ENCODE measurements at places on chromosomes 1 and 21. TPM values are rescaled to one million over a fixed set of nuclear protein-coding genes. Genes with fewer than 3 reads are reported as not detected.

The NBPF4 gene
- total RNA-seq, result 0.10 TPM

DNA sequence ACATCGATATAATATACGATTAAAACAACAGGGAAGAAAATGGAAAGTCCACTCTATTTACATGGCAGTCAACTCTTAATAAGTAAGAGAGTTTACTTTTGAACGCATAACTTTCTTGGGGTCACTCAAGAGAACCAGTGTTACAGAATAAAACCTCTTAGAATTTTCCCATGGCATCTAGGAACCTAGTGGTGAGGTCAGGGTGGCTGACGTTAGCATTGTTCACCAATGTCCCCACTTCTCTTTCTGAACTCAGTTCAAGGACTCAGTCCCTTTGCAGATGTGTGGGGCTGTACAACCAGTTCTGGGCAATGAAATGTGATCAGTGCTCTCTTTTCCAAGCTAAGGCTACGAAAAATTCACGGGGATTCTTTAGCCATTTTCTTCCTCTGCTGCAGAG is 2.6 kb upstream of the RNF2 start:
- DNase-seq, result no peak

- DNase-seq, result no peak
These were observed 17.8 kb upstream of the BECN2 start for GRCh38 chr1:241939798-241940197.

The GUCA2A gene
- not detected for total RNA-seq

The ICOSLG gene
- total RNA-seq, result 0.59 TPM

GRCh38 chr1:21804536-21804935 is 7.5 kb upstream of the LDLRAD2 start:
- DNase-seq, result no peak

The FNDC5 gene
- total RNA-seq, result 44.9 TPM

GRCh38 chr21:27647401-27647800 is 680.5 kb upstream of the ADAMTS5 start:
- DNase-seq, result no peak

GRCh38 chr1:201899683-201900429 is 11.2 kb downstream of the SHISA4 start:
- no peak for DNase-seq

- no peak for DNase-seq
These were observed 51.8 kb downstream of the FBXO2 start for GRCh38 chr1:11602424-11602823.

- no peak for DNase-seq
These were observed 34.9 kb downstream of the ELK4 start for GRCh38 chr1:205596876-205597275.

The MGST3 gene
- total RNA-seq, result 172 TPM

- DNase-seq, result no peak
These were observed 19.4 kb downstream of the PRPF38A start for GRCh38 chr1:52423771-52424170.

GRCh38 chr1:8763888-8764287 is 53.6 kb downstream of the RERE start:
- DNase-seq, result no peak

GRCh38 chr1:228992907-228993535 is 257.7 kb downstream of the RHOU start:
- no peak for DNase-seq

DNA sequence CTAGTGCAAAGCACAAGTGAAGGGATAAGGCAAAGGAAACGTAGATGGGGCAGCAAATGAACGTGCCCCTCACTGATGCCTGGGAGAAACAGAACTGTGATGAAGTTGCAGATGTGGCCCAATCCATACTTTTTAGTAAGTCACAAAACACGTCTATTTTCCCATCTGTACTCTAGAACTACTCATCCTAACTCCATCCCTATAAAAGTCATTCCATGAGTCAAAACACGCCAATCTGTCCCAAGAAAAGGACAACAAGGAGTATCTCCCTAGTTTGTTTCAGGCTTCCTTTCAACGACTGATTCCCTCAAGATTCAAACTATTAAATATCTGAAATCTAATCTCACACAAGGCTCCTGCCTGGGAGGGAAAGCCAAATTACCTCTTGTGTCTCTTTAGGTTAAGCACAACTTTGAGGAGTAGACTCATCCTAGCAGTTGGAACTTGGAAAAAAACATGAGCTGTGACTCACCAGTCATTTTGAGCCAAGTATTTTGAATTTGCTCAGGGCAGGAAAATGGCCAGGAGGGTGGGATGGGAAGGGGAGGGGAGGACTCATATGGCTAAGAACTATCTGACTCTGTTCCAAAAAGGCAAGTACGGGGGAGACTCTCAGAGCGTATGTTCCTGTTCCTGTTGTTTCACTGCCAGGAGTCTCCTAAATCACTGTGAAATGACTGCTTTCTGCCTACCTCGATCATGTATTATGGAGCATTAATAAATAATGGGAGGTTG is 214.5 kb upstream of the CAMK1G start:
- DNase-seq, result peak; percentile 56

The DNALI1 gene
- total RNA-seq, result 4.7 TPM

The CCDC181 gene
- 14.8 TPM for total RNA-seq

- DNase-seq, result no peak
These were observed 20.0 kb downstream of the FOXD3 start for GRCh38 chr1:63342402-63342801.

- no peak for DNase-seq
These were observed 397.9 kb downstream of the NPHP4 start for GRCh38 chr1:5594056-5594956.

The TMEM35B gene
- 16.2 TPM for total RNA-seq

Data from spinal cord (tissue), 10 donors.